Stimulated activated CD8-positive, alpha-beta memory T cell treated with anti-CD3 and anti-CD28 coated beads, Interleukin-7, amount 100 ng/mL, for 4 hours (primary cell): ENCODE measurements at places on chromosomes 4 and X.

DNA sequence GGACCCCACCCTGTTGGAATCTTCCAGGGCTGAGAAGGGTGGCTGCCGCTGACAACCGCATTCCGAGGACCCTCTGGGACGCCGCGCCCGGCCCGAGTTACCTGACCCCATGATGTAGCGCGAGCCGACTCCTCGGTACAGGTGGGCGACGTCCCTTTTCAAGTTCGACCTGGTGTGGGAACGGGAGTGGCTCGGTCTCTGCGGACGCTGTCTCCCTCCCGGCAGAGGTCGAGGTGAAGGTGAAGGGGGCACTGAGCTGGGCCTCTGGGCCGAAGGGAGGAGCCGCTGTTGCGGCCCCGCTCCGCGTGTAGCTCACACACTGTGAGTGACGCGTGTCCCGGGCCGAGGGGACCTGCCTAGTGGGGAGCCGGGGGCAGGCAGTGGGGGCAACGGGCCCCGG is 4.5 kb downstream of the GTPBP6 start:
- no peak for DNase-seq

GRCh38 chr4:11824566-11824965 is 395.9 kb upstream of the HS3ST1 start:
- no peak for DNase-seq

DNA sequence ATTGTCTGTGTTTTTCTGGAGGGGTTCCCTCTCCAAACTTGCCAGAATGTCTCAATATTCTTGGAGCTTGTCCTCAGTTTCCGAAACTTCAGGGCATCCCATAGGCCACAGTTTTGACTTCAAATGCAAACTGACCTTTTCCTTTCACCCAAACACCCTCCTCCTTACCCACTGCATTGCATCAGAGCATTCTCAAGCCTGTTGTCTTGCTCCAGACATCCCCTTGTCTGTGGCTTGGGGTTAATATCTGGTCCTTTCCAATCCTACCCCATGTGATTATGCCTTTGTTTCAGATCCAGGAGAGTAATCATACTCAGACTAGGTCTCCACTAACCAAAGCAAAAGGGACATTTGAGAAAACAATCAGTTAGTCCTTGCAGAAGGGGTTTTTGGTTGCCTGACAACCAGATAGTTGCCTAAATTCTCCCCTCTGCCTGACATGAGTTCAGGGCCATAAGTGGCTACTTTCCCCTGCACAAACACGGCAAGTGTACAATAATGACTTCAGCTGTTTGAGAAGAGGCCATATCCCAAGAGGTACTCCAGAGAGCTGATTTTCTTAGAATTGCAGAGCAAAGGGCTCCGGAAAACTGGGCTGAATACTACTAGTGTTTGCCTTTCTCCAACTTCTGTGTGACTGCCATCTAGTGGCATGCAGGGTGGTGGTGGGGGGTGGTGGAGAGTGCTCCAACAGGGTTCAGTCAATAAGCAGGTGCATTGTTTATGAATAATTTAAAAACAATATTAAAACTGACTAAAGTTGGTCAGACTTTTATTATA is 130.2 kb downstream of the CHRDL1 start:
- DNase-seq = no peak

- DNase-seq = no peak
Observed at GRCh38 chr4:75621715-75622114, 8.6 kb downstream of the CDKL2 start.

- DNase-seq = no peak
Observed at GRCh38 chr4:2743518-2744445, 12.4 kb downstream of the TNIP2 start.

- no peak for DNase-seq
Observed at GRCh38 chr4:184329235-184329634, 111.6 kb upstream of the ENPP6 start.

GRCh38 chr4:14879683-14880082 is 122.6 kb upstream of the CPEB2 start:
- DNase-seq = no peak

- no peak for DNase-seq
Observed at GRCh38 chr4:2151544-2151943, 90.4 kb downstream of the HAUS3 start.

DNA sequence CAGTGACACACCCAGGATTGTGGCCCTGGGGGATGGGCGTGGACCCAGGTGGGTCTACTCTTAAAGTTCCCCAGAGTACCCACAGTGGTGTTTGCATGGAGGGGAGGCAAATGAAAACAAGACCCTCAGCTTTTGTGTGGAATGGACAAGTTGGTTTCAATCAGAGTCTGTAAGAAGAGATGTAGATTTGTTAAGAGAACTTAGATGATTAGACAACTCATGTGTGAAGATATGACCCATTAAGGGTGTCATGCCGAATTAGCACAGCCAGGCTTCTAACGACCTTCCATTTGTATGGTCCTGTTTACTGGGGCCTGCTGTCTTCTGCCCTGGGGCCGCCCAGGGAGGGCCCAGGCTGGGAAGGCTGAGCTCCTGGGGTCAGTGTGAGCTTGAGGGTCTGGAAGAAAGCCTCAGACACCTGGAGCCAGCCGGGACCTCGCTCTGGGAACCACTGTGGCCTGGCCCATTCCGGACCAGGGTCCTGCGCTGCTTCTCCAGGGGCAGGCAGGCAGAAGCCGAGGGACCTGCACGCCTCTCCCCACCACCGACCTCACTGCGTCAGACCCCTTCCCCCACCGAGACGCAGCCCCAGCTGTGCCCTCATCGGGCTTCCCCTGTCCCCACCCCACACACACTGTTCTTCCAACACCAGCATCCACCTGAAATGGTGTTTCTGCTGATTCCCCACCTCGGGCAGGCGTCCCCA is 20.4 kb downstream of the UVSSA start:
- DNase-seq = no peak

DNA sequence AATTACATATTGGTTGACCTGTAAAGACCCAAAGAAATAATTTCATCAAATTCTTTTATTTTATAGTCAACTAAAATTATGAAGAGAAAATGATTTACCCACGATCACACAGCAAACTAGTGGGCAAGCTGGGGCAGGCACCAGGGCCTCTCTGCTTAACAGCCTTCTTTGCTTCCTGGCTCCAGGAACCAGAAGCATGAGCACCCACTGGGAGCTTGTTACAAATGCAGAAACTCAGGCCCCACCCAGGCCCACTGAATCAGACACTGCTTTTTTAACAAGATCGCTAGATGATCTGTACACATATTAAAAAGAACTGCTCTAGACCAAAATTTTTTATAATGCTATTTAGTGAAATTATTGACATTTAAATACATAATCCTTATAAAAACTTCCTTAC is 95.0 kb downstream of the GEMIN8 start:
- no peak for DNase-seq

GRCh38 chr4:127686658-127687057 is 43.5 kb upstream of the SLC25A31 start:
- DNase-seq = no peak

- DNase-seq = no peak
Observed at GRCh38 chrX:13432414-13433297, 112.8 kb upstream of the ATXN3L start.

GRCh38 chr4:73895201-73896175 is 26.3 kb downstream of the CXCL1 start:
- DNase-seq = no peak

DNA sequence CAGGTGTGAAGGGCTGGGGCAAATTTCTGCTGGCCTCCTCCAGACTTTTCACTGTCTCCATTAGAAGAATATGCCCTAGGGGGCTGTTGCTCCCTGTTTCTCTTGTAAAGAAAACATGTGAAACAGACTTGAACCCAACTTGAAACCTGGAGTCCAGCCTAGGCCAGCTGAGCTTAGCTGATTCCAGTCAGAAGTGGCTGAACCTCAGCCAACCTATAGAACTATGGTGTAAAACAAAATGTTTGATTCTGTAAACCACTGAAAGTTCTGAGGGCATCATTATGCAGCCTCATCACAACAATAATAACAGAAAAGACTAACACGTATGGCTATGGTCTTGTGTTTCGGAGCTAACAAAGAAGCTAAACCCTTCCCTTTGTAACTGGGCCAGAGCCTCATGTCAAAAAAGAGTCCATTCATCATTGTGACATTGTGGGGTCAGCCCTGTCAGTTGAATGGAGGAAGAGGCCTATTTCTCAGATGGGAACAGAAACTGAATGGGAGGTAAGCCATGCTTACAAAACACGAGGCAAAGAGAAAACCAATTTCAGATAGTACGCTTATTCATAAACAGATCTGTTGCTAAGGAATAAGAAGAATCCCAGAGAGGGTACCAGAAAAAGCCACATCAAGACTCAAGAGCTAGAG is 34.1 kb downstream of the SETD7 start:
- no peak for DNase-seq

- DNase-seq = peak; percentile 46
Observed at GRCh38 chr4:2261110-2261852, 628 bp downstream of the MXD4 start.

- no peak for DNase-seq
Observed at GRCh38 chr4:1578251-1578773, 105.8 kb downstream of the FAM53A start.

DNA sequence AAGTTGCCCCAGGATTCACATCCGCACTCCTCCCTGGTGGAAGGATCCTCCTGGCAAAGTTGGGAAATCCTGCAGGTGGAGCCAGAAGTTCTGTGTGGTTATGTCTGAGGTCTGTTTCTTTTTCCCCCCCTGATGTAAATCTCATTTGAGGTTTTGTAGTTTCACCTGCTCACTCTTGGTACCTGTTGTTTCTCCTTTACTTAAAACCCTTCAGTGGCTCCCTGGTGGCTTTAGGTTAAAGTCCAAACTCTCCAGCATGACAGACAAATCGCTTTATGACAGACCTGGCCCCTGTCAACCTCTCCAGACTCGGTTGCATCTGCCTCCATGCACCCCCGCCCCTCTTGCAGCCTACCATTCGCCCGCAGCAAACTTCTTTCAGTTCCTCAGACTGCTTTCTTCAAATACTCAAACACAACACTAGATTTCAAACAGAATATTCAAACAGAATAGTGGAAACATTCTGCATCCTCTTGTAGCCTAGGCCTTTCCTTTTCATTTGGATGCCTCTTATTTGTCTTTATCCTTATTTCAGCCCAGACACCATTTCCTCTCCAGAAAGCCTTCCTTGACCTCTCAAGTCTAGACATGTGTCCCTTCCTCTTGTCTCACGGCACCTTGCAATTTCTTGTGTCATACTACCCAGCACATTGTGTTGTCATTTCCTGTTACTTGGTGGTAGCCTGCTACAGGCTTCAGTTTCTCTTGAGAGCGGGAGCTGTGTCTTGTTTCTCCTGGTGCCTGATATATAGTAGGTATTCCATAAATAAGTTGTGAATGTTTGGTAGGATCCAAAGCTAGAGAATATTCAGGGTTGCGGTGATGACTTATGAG is 24.8 kb downstream of the IL13RA1 start:
- DNase-seq = no peak

DNA sequence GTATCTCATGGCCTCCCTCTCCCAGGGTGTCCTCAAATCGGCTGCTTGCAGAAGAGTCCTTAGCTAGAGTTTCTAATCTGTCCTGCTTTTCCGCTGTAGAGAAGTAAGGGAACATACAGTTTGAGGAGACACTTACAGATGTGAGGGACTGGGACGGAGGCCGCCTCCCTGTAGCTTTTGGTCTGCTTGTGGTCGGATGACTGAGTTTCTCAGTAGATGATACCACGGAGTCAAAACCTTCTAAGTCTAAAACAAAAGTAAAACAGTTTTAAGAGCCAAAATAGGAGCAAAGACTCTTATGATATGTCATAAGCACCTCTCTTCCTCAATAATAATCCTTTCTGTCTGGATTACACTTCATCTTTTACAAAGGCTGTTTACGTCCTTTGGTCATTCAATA is 34.5 kb upstream of the MAP3K15 start:
- no peak for DNase-seq

- peak; percentile 45 for DNase-seq
Observed at GRCh38 chr4:51831133-51831532, 11.8 kb upstream of the DCUN1D4 start.

- no peak for DNase-seq
Observed at GRCh38 chr4:25834411-25835107, 28.2 kb downstream of the SEL1L3 start.

DNA sequence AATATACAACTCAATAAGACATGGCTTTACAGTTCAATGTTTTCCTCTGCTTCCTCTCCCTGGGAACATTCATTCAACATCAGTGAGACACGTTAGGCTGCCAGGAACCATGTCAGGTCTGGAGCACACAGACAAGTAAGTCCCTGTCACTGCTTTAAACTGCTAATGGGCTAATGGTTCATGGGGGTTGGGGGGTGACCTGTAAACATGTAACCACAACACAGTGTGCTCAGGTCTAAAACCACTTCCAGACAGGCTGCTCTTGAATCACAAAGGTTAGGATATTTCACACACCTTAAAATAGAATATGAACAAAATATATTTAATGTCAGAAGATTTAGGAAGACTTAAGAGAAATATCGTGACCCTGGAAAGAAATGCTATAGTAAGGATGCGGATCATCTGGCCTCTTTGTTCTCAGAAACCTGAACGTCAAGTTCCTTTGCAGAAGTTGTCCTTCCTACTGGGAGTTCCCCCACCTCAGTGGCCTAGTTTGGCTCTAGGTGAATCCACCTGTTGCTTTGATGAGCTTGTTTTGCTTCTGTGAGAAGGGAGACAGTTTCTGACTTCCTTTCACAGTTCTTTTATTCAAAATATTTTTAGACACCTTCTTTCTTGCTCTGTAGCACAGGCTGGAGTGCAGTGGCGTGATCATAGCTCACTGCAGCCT is 359.9 kb downstream of the UNC5C start:
- no peak for DNase-seq

GRCh38 chr4:184197536-184198082 is 20.1 kb downstream of the ENPP6 start:
- DNase-seq = no peak

DNA sequence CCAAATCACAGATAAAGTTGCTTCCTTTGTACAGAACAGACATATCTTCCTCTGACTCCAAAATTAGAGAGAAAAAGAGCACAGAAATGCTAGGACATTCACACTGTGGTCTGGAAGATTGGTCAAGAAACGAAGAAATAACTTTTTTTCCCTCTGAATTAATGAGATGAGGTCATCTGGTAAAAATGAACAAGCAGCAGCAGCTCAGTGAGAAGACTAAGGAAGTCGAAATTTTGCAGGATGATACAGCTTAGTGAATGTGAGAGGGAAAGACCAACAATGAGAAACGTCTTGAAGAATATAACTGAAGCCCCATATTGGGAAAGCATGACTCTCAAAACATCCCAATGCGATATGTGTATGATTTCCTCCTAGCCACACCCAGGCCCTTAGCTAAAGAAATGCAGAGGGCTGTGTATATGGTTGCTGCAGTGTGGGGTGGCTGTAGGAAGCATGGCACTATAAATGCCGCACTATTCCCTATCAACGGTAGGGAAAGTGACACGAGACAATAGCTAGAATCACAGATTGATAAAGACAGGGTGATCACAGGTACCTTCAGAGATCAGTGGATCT is 208.6 kb downstream of the VEGFC start:
- DNase-seq = no peak

DNA sequence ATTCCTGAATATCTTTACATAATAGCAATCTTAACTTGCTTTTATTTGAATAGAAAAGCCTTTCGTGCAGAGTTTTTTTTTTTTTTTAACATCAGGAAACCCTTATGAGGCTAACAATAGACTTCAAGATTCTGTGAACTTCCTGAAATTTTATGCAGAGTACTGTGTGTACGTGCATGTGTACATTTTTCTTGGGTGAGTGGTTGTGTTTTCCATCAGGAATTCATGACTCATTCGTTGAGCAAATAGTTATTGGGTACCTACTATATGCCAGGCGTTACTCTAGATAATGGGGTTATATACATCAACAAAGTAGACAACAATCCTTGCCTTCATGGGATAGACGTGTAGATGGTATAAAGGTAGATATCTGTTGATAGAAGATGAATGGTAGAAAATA is 59.1 kb downstream of the MRPL1 start:
- no peak for DNase-seq

- DNase-seq = no peak
Observed at GRCh38 chr4:155161357-155161756, 47.1 kb upstream of the NPY2R start.
